IMR-90 (cell line): ENCODE measurements at places on chromosomes 2 and 18. TPM values are rescaled to one million over a fixed set of nuclear protein-coding genes. Genes with fewer than 3 reads are reported as not detected.

MBD1 gene
- 31.7 TPM in 2 replicates for total RNA-seq

POTEC gene
- total RNA-seq = not detected in 2 replicates

PSMA8 gene
- not detected in 2 replicates for total RNA-seq

PSMD14 gene
- 110 and 191 TPM in 2 replicates for total RNA-seq

RAPH1 gene
- total RNA-seq = 13.1 and 15.1 TPM in 2 replicates

BCL2L11 gene
- total RNA-seq = 1.1 and 1.4 TPM in 2 replicates

SKOR2 gene
- total RNA-seq = not detected in 2 replicates

ZNF521 gene
- total RNA-seq = 44.7 and 59.3 TPM in 2 replicates

KIF1A gene
- under 0.01 TPM in 1 of 2 replicates, not detected in the other for total RNA-seq

- DNase-seq = no peak
These were observed 90.4 kb downstream of the TMEM247 start for GRCh38 chr2:46569766-46570165.

GRCh38 chr2:8799004-8799403 is 38.4 kb downstream of the KIDINS220 start:
- DNase-seq = no peak

- no peak for DNase-seq
These were observed 72.7 kb upstream of the MGAT4A start for GRCh38 chr2:98803405-98804264.

DNA sequence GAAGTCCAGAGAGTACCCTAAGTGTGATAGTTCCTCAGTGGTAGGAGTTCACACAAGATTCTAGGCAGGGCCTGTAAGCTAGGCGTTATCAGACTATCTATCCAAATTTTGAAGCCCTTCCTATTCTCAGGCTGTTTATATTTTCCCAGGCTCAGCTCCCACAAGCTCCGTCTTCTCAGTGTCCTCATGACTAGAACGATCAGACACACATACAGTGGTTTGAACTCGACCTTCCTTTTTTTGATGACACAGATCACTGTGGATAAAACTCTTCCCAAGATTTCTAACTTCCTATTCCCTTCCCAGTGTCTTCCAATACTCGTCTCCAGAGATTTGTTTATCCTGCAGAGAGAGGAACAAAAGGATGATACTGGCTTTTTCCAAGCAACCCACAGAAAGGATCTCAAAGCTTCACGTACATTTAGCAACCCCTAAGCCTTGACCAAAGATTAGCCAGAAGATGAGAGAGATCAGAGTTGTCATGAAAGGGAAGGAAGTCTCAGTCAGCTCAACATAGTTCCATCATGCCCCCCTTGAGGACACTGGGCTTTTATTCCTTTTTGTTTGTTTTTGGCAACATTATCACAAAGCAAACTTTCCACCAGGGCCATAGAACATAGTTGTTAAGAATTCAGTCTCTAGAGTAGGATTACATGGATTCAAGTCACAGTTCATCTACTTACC is 42.3 kb upstream of the DOK6 start:
- no peak for DNase-seq

DNA sequence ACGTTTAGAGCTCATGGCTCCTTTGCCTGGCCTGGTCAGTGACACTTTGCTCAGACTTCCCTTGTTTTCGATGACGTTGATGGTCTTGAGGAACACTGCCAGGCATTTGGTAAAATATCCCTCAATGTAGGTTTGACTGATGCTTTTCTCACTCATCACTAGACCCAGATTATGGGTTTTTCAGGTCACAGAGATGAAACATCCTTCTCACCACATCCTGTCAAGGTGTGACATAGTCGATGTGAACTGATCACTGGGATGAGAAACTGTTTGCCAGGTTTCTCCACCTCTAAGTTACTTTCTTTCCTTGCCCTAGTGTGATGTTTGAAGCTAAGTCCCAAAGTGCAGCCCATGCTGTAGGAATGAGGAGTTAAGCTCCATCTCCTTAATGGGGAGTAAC is 81.5 kb downstream of the AFF3 start:
- DNase-seq = no peak

DNA sequence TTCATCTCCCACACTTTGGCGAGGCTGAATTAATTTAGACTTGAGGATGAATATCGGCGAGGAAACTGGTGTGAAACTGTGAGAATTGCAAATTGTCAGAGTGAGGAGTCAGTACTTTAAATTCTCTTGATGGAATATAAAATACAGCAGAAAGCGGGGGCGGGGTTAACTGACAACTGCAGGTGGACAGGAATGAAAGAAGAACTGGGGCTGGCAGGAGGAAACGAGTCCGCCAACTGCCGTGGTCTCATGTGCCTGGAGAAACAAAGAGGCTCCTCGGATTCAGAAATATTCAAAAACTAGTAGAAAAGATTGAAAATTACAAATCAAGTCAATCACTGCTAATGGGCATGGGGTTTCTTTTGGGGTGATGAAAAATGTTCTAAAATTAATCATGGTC is 44.3 kb downstream of the MOGAT1 start:
- DNase-seq = no peak

GRCh38 chr2:171807831-171808393 is 86.1 kb downstream of the SLC25A12 start:
- DNase-seq = no peak

- no peak for DNase-seq
These were observed 73.5 kb downstream of the ANTXR1 start for GRCh38 chr2:69086466-69086865.

- no peak for DNase-seq
These were observed 593.4 kb downstream of the DCC start for GRCh38 chr18:52933356-52933755.

GRCh38 chr2:207041786-207042554 is 102.7 kb downstream of the CPO start:
- DNase-seq = peak; percentile 52
